Smooth muscle cell of bladder (primary cell): ENCODE measurements at places on chromosomes 12 and 14. TPM values are rescaled to one million over a fixed set of nuclear protein-coding genes. Genes with fewer than 3 reads are reported as not detected.

The RPL36AL gene
- 441 and 446 TPM in 2 replicates for total RNA-seq

The CBLN3 gene
- 3.3 and 3.4 TPM in 2 replicates for total RNA-seq

The MCRS1 gene
- total RNA-seq: 47.2 and 54.0 TPM in 2 replicates

The P2RX2 gene
- total RNA-seq: not detected in 2 replicates

The KCNMB4 gene
- 0.14 and 1.8 TPM in 2 replicates for total RNA-seq
